ENCODE measurements at places on chromosomes 4 and X.

DNA sequence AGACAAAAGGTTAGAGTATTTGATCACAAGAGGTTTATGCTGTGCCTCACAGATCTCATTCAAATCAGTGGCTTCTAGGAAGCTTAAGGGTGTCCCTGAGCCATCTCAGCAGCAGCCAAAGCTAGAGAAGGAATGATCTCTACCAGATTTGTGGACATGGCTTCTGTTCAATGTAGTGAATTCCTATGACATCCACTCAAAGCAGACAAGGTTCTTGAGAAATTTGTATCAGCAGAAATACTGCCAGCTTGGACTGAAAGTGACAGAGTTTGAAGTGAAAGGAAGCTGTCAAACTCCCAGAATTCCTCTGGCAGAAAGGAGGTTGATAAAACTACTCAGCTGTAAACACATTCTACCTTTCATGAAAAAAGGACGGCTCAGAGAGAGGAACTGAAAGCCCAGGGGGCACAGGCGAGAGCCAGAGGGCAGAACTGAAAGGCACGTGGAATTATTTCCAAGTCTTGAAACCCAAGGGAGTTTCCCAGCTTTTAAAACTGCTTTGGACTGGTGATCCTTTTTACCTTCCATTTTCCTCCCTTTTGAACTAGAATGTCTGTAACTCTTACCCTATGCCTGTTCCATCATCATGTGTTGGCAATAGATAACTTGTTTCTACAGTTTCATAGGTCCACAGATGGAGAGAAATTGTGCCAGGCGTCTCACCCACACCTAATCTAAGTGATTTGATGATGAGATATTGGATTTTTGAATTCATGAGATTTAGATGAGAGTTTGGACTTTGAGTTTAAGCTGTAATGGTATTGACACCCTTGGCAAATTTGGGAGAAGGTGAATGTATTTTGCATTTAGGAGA lies 14.5 kb upstream of the MED14 start:
- DNase-seq = no peak

DNA sequence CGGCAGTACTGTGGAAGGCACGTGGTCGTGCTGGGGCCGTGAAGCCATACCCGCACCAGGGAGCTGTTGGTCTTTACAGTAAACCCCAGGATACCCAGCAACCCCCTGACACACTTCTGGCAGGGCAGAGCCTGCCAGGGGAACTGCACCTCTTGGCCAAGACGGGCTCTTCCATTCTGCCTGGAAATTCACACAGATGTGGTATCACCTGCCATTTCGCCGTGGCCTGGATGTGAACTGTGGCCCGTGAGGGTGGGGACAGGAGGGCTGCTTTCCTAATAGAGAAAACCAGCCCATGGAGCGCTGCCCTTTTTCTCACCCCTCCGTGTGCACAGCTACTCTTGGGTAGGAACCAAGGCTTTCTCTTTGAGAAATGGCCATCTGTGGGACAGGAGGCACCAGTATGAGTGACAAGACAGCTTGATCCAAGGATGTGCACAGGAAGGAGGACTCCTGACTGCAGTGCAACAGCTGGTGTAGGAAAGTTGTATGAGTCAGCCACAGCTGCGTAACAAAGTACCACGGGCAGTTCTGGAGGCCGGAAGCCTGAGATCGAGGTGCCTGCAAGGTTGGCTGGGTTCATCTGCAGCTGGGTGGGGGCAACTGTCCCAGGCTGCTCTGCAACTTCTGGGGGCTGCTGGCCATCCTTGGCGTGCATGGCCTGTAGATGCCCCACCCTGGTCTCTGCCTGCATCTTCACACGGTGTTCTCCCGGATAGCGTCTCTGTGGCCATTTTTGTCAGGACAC lies 95.7 kb downstream of the PSAPL1 start:
- DNase-seq = no peak

- no peak for DNase-seq
Observed at GRCh38 chr4:100929135-100929534, 411.3 kb upstream of the EMCN start.

DNA sequence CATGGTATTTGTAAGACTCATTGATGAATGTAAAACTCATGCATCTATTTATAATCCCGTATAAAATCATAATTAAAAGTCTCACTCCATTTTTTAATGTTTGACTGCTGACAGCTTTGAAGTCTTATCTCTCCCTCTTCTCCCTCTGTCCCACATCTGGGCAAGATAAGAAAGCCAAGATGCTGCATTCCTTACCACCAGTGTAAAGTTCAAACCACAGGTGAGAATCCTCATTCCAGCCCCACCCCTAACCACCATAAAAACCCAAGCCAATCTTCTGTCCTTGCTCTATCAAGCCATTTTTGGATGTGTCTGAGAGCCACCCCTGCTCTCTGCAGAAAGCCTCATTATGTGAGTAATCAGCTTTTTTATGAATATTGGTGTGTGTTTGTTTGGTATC lies 59.3 kb upstream of the MAGED1 start:
- DNase-seq = no peak

DNA sequence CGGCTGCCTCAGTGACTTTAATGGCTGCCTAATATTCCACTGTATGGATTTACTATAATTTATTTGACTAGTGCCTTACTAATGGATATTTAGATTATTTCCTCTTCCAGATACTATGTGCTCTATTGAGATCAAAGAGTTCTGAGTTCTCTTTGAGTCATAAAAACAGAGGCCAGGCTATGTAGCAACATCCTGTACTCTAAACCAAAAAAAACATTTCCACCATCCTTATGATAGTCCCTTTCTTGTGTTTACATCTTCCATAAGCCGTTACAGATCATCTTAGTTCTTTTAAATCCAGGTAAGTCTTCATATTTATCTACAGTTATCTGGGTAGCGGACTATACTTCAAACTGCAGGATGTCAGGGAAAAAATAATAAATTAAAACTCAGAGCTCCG lies 56.6 kb upstream of the TMEM184C start:
- no peak for DNase-seq

DNA sequence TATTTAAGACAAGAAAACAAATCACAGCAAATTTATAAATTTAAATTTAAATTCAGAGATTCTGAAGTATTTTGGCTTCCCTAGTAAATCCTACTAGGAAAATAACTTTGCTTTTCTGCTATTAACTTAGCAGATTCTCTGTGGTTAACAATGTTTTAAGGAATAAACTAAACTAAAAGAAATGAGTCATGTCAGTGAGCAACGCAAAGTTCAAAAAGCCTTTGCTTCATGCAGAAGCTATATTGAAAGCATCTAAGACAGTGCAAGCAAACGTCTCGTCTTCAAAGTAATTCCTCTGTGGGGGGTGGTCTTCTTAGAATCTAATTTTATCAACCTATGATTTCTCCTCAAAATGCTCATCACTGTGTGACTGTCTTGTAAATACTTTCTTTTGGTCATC lies 30.1 kb downstream of the GABRB1 start:
- no peak for DNase-seq

DNA sequence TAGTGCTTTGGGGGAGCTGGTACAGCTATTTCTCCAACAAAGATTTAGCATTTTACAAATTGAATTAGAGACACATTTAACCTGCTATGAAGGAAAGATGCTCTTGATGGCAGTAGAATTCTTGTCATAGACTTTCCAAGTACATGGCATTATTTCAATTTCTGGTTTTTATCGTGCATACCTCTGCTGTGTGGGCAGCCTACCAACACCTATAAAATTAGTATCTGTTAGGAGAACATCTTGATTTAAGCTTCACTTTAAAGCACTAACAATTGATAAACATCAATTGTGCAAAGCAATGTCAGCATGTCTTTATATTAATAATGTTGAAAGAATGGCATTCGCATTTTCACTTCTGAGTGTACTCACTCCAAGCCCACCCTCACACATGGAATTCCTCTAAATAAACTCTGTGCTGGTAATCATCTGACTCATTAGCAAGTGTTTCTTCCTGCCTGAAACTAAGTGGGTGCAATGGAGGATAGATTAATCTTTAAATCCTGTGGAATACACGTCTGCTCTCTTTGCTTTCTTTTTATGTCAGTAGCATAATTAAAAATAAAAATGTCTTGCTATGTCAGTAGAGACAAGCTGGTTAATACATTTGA lies 279.8 kb upstream of the MAGEB18 start:
- no peak for DNase-seq

DNA sequence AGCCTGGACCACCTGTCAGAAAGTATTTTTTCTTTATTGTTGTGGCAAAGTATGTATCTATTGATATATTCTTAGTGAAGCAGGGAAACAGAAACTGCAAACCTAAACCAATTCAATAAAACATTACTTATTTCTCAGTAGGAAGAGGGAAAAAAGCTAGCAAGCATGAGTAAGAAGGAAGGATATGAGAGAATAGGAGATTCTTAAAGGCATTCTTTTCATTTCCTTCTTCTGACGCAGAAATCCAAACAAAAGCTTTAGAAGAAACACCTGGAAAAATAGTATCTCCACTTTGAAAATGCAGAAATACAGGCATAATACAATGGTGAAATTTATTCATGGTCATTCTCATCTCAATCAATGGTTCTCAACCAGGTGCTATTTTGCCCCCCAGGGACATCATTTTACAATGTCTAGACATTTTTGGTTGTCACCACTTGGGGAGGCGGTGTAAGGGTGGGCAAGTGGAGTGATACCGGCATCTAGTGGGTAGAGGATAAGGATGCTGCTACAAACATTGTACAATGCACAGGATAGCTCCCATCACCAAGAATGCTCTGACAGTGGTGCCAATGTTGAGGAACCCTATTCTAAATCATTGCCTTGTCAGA lies 21.7 kb upstream of the ATXN3L start:
- no peak for DNase-seq

DNA sequence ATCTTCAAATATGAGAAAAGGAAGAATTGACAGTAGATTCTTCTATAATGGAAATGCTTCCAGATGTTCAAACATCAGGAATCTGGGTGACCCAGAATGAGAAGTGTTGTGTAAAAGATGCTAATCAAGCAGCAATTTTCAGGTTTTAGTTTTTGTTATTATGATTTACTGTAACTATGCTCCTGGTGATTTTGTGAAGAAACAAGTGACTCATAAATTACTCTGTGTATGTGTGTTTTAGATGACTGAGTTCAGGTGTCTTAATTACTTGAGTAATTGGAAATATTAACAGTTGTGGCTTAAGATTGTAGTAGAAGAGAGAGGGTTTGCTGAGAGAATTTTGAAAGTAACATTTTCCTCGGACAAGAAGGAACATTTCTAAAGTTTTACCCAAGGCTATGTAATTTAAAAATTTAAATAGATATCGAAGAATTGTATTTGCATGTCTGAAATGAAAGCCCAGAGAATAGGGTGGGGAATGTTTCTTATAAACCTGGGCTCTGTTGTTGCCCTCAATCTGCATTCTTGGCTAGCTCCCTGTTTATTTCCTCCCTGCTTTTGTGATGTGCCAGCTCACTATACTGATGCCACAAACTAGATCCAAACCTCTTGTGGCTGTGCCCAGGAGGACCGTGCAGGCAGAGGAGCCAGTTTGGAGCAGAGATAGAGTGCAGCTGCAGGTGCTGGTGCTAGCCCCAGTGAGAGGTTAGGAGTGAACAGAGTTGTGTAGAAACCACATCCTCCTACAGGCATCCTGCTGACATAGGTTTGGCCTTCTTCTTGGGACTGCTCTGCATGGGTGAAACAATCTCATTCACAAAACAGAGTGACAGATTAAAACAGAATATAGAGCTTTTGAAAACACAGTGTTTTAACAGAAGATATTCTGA lies 25.4 kb upstream of the TNIP3 start:
- peak; percentile 76 for DNase-seq

GRCh38 chr4:138692411-138692810 lies 323.2 kb upstream of the NOCT start:
- no peak for DNase-seq

- no peak for DNase-seq
Observed at GRCh38 chr4:3107691-3108121, 33.2 kb downstream of the HTT start.

DNA sequence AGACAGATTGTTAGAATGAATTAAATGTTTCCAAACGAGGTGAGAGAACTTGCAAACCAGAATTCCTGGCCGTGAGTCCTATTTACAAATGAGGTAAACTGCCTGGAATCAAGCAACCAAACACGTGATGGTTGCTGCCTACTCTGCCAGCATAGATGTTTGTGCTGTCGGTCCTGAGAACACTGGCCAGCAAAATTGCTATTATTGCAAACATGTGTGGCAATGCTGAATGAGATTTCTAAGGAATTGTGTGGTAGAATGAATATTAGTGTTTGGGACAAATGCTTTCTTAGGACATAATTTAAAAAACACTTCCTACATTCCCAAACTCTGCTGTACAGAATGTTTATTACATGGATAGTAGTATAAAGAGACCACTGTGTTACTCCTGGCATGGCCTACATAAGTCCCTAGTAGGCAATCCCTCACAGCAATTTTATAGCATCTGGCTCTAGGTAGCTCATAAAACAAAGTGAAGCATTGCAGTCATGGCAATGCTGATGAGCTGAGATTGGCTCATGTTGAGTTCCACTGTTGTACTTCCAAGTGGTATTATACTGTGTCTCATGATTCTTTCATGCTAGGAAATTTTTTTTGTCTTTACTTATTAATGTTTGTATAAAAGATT lies 605.2 kb upstream of the EPHA5 start:
- DNase-seq = no peak

DNA sequence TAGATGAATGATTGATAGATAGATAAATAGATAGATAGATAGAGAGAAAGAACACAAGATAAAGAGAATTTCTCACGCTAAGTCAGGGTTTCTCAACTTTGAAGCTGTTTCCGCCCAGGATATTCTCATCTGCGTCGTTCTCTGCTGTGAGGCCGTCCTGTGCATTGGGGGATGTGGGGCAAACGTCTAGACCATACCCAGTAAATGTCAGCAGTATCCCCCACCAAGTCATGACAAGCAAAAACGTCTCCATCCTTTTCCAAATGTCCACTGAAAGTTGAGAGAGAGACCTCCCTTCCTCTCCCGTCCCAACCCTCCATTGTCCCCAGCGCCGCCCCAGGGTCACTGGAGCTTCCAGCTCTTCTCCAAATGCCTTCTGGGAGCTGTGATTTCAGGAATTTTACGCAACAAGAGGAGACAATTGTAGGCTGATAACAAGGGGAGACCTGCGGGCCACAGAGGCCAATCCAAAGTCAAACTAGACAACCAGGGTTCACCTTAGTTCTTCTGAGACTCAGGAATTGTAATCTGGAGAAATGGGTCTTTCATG lies 8.9 kb upstream of the CRLF2 start:
- no peak for DNase-seq

GRCh38 chr4:38075370-38076152 lies 115.4 kb downstream of the PTTG2 start:
- no peak for DNase-seq

GRCh38 chr4:150004481-150004880 lies 73.8 kb upstream of the DCLK2 start:
- no peak for DNase-seq

DNA sequence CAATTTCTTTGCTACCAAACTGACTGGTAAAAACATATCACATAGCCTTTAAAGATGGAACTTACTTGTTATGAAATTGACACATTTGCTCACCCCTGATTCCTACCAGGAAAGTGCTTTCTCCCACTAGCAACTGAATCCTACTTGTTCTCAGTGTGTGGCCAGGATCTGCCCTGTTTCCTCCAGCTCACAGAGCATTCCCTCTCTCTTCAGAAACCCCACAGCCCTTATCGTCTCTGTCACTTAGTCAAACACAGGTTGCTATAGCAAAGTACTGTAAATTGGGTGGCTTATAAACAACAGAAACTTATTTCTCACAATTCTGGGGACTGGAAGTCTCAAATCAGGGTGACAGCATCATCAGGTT lies 265.2 kb upstream of the BOD1L1 start:
- no peak for DNase-seq
